ENCODE measurements at places on chromosomes 1 and 21.

GRCh38 chr1:231976231-231976630, 349.6 kb downstream of the DISC1 start:
- no peak for DNase-seq

GRCh38 chr1:180912211-180912800, 391 bp upstream of the KIAA1614 start:
- DNase-seq: no peak

GRCh38 chr1:87108814-87109411, 194.5 kb downstream of the HS2ST1 start:
- no peak for DNase-seq

DNA sequence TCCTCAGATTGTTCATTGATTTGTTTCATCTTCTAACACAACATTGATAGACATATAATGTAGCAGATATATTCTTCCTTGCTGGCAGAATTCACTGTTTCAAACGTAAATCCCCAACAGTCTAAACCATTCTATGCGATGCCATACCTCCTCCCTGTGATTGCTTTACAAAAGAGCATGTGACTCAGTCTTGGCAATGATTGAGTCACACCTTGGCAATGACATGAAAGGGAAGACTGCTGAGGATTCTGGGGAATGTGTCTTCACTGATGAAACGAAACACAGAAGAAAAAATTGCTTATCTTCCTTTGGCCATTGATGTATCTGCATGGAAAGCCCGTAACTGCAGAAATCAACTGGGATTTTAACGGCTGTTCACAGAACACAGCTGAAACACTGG, 409.6 kb upstream of the ZRANB2 start:
- DNase-seq: no peak

- DNase-seq: no peak
These were observed 31.5 kb downstream of the IGFN1 start for GRCh38 chr1:201222125-201222524.

GRCh38 chr1:234639961-234640360, 30.0 kb upstream of the IRF2BP2 start:
- no peak for DNase-seq

DNA sequence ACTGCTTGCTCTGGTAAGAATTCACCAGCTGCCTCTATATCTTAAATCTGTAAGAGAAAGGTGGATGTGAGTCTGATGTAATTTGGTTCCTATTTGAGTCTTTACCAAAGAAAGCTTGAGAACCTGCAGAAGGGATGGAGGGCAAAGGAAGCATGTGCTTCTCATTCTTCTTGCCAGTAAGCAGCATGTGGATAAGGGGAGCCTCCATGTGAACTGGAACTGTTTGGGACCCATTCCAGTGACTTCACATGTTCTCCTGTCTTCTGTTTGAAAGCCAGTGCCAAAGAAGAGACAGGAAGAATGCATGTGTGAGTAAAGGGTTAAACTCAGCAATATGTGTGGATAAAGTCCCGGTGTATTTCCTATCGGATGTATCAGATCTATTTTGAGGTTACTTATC, 119.6 kb upstream of the ADGRL2 start:
- DNase-seq: no peak

DNA sequence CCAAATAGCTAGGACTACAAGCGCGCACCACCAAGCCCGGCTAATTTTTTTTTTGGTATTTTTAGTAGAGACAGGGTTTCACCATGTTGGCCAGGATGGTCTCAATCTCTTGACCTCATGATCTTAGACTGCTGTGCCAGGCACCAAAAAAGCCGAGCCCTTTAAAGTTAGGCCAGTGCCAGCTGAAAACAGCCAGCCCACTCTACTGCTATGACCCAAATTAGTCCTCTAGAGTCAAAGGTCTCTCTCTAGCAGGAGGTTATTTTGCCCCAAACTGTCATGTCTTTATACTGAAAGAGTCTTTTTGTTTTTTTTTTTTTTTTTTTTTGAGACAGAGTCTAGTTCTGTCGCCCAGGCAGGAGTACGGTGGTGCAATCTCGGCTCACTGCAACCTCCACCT, 9.7 kb upstream of the HHIPL2 start:
- no peak for DNase-seq

- no peak for DNase-seq
These were observed 47.1 kb downstream of the ELK4 start for GRCh38 chr1:205584732-205585131.

- DNase-seq: no peak
These were observed 14.3 kb downstream of the SLC2A1 start for GRCh38 chr1:42944246-42944928.

GRCh38 chr21:18218331-18218730, 26.3 kb upstream of the CHODL start:
- no peak for DNase-seq

GRCh38 chr1:226061841-226062557, 517 bp upstream of the H3-3A start:
- no peak for DNase-seq

GRCh38 chr1:41704196-41704595, 214.5 kb downstream of the HIVEP3 start:
- DNase-seq: no peak

- no peak for DNase-seq
These were observed 33.5 kb downstream of the SUSD4 start for GRCh38 chr1:223330466-223330865.

- DNase-seq: no peak
These were observed 54.4 kb upstream of the KRTAP11-1 start for GRCh38 chr21:30935889-30936168.

GRCh38 chr1:234770924-234771540, 161.1 kb upstream of the IRF2BP2 start:
- no peak for DNase-seq

DNA sequence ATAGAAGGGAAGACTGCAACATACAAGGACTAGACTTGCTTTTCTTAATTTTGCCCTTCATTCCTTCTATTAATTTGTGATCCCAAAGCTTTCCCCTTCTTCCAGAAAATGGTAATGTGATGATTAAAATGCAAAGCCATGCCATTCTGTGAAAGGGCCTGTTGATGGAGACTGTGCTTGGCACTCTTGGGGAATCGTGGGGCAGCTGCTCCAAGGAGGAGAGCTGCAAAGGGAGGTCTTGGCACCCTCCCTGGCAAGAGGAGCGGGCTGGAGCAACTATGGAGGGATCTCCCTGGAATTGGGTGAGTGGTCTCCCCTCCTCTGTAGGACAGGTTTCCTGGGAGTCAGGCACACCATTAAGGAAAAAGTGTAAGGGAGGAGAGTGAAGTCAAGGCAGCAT, 16.6 kb downstream of the CACNA1S start:
- DNase-seq: no peak

- DNase-seq: no peak
These were observed 16.5 kb upstream of the ROR1 start for GRCh38 chr1:63757334-63757733.

DNA sequence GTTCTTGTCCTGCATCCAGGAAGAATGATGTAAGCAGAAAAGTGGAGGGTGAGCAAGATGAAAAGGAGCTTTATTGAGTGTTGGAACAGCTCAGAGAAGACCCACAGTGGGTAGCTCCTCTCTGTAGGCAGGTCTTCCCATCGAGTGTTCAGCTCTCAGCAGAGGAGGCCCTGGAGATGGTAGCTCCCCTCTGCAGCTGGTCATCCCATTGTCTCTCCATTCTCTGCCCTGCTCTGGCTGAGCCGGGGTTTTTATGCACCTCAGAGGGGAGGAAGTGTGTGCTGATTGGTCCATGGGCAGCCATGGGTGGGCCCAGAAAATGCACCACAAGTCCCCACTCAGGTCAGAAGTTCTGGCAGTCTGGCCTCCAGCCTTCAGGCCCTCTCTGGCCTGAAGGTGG, 713.7 kb downstream of the MATN1 start:
- no peak for DNase-seq

DNA sequence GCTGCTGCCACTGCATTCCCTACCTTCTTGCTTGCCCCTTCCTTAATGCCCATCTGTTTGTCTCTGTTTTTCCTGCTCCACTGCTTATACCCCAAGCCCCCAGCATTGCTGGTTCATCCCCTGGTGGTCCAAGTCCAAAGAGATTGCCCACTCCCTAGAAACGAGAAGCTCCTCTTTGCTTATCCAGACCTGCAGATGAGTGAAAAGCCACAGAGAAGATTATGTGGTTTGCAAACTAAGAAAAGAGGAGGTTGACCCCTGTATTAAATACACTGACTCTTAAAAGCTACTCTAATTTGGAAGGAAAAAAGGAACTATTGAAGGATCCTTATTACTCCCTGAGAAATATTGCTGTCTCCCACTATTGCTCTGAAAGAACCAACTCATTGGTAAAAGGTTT, 146.8 kb upstream of the RAB4A start:
- DNase-seq: no peak

DNA sequence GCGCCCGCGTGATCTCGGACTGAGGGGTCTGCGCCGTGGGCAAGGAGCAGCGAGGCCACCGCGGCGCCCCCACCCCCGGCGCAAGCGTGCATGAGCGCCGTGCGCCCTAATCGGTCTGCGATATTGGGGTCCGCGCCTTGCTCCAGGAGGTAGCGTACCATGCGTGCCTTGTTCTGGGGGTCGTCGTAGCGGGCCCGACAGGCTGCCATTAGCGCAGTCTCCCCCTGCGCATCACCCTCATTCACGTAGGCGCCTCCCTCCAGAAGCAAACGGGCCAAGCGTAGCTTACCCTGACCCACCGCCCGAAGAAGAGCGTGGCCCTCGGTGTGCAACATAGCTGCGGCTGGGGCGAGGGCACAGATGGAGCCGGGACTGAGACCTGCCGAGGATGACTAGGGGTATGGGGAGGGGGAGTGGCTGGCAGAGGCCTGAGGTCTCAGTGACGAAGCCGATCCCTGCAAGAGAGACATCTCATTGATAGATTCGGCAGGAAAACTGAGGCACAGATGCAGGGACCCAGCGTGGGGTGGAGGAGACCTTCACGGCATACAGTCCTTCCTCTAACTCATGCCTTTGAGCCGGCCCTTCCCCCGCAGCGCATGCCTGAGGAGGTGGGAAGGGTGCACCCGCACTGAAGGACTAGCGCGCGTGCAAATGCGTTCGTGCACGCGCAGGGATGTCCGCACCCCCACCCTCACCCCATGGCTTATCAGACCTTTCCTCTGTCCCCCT, 2.8 kb downstream of the ANKRD34A start:
- DNase-seq: no peak

- DNase-seq: no peak
These were observed 5.7 kb upstream of the PLPP3 start for GRCh38 chr1:56584910-56585528.

Measured in stimulated activated naive B cell treated with anti-CD40 and anti-IgM and Interleukin-4, amounts not matched to agents 10 μg/mL and 1 μg/mL and 100 μg/mL, for 72 hours (primary cell).